ENCODE measurements at places on chromosomes 2 and 18.
A peak's percentile ranks its signal among the peaks of the same experiment; 100 is the strongest.

DNA sequence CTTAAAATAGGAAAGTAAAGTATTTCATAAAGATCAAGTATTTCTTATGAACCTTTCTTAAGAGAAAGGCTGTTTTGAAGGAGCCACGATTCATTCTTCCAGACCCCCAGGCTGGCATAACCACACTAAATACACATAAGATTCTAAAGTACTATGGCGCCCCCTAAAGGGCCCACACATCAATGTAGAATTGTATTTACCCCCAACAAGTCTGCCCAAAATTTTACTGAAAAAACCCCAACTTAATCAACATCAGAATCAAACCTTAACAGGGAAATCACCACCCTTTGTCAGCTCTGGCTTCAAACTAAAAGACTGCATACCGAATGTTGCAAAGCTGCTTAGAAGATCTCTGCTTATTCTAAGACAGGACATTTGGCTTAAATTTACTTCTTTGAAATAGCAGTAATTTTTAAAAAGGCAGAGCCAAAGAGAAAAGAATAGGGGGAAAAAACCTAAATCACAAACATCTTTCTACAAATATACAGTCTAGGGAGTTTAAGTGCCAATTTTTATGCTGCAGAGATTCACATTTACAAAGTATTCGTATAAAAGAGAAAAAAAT is 20.4 kb upstream of the BCL2 start:
- peak; percentile 33 for DNase-seq

DNA sequence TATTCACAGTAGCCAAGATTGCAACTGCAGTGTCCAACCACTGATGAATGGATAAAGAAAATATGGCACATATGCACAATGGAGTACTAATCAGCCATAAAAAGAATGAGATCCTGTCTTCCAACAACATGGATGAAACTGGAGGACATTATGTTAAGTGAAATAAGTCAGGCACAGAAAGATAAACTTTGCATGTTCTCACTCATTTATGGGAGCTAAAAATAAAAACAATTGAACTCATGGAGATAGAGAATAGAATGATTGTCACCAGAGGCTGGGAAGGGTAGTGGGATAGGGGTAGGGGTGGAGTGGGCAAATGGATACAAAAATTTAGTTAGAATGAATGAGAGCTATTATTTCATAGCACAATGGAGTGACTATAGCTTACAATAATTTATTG is 305.5 kb upstream of the ETAA1 start:
- no peak for DNase-seq

DNA sequence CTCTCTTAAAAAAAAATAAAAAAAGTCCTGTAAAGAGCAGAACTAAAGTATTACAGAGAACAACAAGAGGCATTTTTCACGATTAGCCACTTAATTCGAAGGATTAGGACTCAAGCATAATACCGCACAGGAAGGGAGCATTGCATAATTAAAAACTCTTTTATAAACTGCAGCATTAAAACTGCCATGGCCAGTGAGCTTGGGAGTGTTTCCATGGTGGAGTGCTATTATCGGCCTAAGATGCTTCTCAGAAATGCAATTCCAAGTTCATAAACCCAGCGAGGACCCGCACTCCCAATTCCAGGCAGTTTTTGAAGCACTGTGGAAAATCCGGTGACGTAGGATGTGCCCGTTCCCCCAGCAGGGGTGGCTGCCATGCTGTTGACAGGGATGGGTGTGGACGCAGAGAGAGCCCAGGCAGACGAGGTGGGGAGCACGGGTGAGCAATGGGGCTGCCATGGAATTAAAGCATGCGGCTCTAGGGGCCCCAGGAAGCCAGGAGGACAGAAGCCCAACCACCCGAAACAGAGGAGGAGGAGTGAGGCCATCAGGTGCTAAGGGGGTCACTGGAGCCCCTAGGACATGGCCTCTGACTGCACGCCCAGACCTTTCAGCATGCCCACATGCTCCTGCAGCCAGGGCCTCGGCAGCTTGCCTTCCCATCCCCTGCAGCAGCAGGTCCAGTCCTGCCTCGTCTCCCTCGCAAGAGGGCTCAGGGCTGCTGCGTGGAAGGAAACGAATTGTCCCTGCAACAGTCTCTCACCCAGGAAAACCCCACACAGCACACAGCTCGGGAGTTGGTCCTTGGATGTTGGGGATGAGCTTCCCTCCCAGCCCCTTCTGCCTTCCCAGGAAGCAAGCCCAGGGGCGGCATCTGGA is 233.4 kb downstream of the NDUFA10 start:
- no peak for DNase-seq

DNA sequence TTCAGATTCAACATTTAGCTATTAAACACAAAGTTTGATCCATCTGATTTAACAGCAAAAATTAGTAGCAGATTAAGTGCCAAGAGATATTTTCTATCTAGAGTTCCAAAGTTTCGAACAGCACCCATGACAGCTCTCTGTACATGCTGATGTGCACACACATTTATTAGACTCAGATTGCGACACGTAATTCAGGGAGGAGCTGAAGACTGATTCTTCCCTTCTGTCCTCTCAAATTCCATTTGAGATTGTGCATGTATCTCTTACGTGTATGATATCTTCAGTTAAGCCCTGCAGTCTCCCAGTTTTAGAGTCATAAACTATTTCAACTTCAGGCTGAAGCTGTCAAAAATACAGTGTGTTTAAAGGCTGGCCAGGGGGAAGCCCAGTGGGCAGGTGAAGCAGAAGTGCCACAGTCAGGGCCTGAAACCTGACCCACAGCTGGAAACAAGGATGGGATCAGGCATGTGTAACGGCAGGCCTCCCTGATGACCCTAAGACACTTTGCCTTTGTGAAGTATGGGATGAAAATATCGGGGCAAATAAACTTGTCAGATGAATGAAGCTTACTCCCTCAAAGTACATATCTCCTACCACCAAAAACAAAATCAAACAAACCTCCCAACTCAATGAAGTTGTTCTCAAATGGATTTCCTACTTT is 30.6 kb downstream of the CYB5A start:
- DNase-seq: no peak
